ENCODE measurements at places on chromosomes 7 and 10. TPM values are rescaled to one million over a fixed set of nuclear protein-coding genes. Genes with fewer than 3 reads are reported as not detected.

The NEUROG3 gene
- not detected for total RNA-seq

The ITGA8 gene
- not detected for total RNA-seq

The FAM25G gene
- not detected for total RNA-seq

The KIAA1217 gene
- 6.4 TPM for total RNA-seq

The GHRHR gene
- total RNA-seq: not detected

The BMPR1A gene
- total RNA-seq: 14.5 TPM

DNA sequence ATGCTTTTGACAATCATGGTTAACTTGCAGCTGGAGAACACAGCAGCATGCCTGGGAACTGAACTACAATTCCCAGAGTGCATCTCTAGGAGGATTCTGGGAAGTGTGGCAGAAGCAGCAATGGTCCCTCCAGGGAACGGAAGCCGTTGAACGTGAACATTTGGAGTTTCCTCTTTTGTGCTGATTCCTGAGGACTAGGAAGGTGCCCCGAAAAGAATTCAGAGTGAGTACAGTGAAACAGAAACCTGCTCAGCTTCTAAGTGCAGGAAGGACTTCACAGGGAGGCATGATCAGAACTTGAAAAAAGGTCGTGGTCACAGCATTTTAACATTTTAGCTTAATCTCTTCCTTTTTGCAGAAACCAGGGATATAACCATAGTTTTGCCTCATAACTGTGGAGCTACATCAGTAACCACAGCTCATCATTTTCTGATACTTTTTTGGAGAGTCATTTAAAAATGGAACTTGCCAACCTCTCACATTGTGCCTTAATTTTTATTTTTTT is at the start of gene NUDT13:
NUDT13 (plus strand) TSS at position 111 of the 505 bp plus-strand sequence. CDS start 3,911 bp downstream, outside the sequence.
- peak; percentile 26 for DNase-seq

GRCh38 chr10:119705434-119705831 is 20.4 kb upstream of the INPP5F start:
- DNase-seq: no peak

- DNase-seq: no peak
Measured at GRCh38 chr10:108817584-108817983, 1105.7 kb downstream of the XPNPEP1 start.

GRCh38 chr7:55187701-55188491 is 169.1 kb downstream of the EGFR start:
- no peak for DNase-seq

- DNase-seq: no peak
Measured at GRCh38 chr7:73840715-73841379, 1.5 kb downstream of the METTL27 start.

GRCh38 chr7:46301677-46302076 is 380.6 kb upstream of the IGFBP3 start:
- DNase-seq: no peak

DNA sequence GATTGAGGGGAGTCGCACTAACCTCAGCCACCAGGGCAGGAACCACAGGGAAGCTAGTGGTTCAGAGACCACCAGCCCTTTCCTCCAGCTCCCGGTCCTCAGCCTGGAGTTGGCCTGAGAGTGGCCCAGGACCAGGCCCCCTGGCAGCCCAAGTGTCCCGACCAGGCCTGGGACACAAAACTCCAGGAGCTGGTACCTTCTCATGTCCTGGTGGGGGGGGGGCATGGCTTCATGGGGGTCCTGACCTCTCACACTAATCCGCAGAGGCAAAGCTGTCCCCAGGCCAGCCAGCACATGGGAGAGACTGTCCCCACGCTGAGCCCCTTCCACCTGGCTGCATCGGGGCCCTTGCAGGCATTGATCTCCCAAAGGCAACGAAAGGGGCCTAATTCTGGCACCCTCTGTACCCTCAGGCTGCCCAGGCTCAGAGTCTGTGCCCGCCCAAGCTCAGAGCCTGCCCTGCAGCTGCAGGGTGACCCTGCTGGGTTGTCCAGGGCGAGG is 28.2 kb downstream of the GPRIN2 start:
- DNase-seq: no peak

GRCh38 chr10:8137726-8138125 is 83.2 kb downstream of the GATA3 start:
- no peak for DNase-seq

DNA sequence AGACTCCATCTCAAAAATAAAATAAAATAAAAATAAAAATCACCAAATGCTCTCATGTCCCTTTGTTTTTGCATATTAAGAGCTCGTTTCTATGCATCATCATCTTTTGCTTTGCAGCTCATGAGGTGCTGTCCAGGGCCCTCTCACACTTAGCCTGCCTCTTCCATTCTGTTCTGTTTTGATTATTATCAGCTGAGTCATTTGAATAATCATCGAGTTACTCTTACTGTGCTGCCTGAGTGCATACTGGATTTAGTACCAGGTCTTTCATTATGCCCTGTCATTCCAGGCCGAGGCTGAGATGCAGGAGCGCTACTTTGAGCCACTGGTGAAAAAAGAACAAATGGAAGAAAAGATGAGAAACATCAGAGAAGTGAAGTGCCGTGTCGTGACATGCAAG is 33.0 kb downstream of the UCMA start:
- DNase-seq: no peak

- peak; percentile 53 for DNase-seq
Measured at GRCh38 chr7:151232917-151233701, 826 bp downstream of the CHPF2 start.

- DNase-seq: no peak
Measured at GRCh38 chr7:111357691-111358090, 204.6 kb downstream of the IMMP2L start.

All from activated T-helper 1 cell treated with anti-CD3 and anti-CD28 coated beads, Interleukin-12 subunit alpha, Interleukin-12 subunit beta, Interleukin-2, Interleukin-4 antibody, amounts not matched to agents 30 ng/mL and 10 ng/mL and 1 ng/mL, durations not matched to agents 14 hours and 24 hours and 36 hours (primary cell).